ENCODE measurements at places on chromosomes 6 and 20.

- no peak for DNase-seq
Observed at GRCh38 chr6:156934069-156934460, 156.9 kb downstream of the ARID1B start.

- DNase-seq: no peak
Observed at GRCh38 chr6:132214716-132215115, 186.6 kb downstream of the MOXD1 start.

- DNase-seq: no peak
Observed at GRCh38 chr6:163892824-163893561, 478.5 kb downstream of the QKI start.

- DNase-seq: no peak
Observed at GRCh38 chr20:61307686-61308476, 55.8 kb downstream of the CDH4 start.

GRCh38 chr6:10722570-10722819 is 375 bp upstream of the TMEM14C start:
- no peak for DNase-seq

- DNase-seq: no peak
Observed at GRCh38 chr20:41035207-41035606, 6.6 kb downstream of the TOP1 start.

DNA sequence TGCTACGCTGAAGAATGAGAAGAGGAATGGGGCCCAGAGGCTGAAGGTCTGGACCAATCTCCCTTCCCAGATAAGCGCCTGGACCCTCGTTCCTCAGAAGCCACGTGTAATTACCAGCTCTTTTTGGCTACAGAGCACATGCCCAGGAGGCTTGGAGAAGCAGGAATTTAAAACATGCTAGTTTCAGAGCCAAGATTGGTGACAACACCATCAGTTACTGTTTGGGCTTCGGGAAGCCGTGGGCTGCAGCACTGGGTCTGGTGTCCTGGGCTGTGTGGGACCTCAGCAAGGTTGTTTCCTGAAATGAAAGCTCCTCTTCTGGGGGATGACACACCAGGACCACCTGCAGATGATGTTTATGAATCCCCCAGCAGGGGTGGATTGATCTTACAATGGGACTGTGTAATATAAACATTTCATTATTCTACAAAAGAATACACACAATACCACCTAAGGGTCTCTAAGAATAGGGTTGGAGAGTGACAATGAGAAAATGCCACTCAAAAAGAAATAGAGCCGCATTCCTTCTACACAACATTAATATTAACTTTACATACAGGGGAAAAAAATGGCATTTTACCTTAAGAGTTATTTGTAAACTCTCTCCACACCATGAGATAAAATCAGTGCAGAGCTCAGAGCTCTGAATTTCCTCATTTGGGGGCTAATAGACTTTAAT is 207.8 kb upstream of the FOXQ1 start:
- DNase-seq: peak; percentile 60

- no peak for DNase-seq
Observed at GRCh38 chr6:168915855-168916254, 337.8 kb downstream of the THBS2 start.

- no peak for DNase-seq
Observed at GRCh38 chr20:45626540-45626939, 3.0 kb upstream of the WFDC10A start.

DNA sequence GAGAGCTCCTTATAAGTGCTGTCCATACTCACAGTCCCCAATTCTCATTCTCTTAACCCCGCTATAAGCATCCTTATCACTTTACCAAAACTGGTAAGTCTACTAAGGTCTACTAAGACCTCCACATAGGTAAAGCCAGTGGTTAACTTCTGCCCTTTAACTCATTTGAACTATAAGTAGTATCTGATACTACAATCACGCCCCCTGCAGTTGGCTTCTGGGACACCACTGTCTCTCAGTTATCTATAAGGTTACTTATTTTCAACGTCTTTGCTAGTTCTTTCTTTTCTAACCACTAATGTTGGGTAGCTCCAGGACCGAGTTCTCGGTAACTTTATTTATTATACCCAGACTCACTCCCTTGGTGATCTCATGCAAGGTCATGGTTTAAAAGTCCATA is 142.6 kb downstream of the ARHGAP18 start:
- peak; percentile 29 for DNase-seq

GRCh38 chr6:28165563-28165962 is 23.9 kb downstream of the ZKSCAN8 start:
- DNase-seq: no peak

DNA sequence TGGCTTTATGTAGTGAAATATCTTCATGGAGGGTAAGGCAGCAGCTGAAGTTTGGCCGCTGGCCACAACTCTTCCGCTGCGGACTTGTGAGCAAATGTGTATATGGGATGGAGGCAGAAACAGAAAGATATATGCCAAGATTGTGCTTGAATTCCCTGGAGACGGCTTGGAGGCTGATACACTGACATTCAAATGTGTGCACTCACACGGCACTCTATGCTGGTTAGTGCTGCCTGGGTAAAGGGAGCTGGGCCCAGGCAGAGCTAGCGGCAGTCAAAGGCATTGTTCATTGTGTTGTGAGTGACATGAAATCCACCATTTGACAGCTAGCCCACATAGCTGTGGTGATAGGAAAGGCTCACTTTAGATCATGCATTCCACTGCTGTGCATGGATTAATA is 202.7 kb downstream of the CLIC5 start:
- no peak for DNase-seq

GRCh38 chr6:138503881-138504680 is 4.8 kb upstream of the NHSL1 start:
- DNase-seq: no peak

GRCh38 chr20:47574616-47575364 is 73.1 kb downstream of the NCOA3 start:
- peak; percentile 41 for DNase-seq

DNA sequence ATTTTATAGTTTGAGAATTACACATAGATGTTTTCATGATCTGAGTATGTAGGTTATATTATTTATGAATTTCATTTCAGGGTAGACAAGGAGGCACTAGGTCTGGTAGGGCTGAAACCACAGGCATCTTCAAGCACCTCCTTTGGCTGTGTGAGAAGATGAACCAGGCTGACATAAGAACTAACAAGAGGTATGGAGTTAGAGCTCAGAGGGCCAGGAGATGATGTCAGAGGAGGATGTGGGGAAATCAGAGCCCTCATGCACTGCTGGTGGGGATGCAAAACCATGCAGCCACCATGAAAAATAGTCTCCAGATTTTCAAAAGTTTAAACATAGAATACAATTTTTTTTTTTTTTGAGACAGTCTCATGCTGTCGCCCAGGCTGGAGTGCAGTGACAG is 13.6 kb upstream of the RIPOR3 start:
- DNase-seq: peak; percentile 38

Data from EH (cell line).